AG04449 (cell line): ENCODE measurements at places on chromosomes 1 and 21.

DNA sequence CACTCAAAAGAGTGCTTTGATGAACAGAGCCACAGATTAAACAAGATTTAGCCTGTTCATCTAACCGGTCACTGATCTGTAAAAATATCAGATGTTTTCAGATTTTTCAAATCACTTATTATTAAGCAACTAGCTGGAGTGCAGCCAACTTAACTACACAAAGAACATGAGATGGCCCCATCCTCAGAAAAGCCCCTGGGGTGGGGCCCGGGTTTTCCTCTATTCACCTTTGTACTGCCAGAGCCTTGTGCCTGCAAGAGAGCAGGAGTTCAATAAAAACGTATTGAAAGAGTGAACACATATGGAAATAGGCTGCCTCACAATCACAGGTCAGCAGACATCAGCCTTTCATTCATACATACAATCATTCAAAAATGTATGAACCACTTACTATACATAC lies 516.1 kb downstream of the OMA1 start:
- DNase-seq = no peak

GRCh38 chr1:98333406-98333805 lies 328.1 kb upstream of the SNX7 start:
- DNase-seq = no peak

DNA sequence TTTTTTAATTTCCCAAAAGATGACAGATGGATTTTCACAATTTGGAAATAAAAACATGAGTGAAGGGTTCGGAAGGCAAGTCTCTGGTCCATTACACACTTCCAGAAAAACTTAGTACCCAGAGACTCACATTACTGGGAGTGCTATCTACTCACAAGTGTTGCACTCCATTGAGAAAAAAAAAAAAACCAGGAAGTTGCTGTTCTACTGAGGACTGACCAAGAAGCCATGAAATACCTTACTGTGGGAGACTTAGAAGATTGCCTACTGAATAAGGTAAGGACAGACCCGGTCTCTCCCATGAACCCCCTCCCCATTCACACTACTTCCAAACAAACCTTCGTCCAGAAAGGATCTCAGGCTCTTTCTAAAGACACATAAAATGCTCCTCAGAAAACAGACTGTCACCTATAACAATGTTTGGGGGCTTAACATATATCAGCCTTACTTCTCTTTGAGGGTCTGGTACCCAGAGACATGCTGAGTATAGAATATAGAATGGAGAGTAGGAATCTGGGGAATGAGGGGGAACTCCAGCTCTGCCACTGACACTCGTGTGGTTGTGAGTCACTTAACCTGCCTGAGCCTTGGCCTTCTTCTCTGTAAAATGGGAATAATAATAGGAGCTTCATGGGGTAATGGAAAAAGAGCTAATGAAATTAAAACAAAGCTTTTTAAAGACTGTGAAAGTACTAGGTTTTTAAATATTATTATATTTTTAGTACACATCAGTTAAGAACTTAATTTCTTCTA lies 1.4 kb downstream of the MAB21L3 start:
- no peak for DNase-seq

DNA sequence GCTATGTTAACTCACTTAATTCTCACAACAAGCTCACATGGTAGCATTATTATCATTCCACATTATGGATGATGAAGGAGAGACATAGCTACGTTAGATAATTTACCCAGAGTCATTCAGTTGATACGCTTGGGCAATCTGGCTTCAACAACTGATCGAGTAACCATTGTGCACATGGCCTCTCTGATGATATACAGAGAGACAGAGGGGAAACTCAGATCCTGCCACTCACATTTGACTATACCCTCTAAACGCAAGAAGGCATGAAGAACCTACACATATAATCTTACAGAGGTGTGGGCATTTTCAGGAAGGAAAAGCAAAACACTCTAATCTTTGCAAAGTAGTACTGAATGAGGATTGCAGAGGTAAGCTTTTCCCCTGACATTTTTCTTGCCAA lies 360.1 kb downstream of the BARHL2 start:
- DNase-seq = no peak
